ENCODE measurements at places on chromosomes 2 and 18.

DNA sequence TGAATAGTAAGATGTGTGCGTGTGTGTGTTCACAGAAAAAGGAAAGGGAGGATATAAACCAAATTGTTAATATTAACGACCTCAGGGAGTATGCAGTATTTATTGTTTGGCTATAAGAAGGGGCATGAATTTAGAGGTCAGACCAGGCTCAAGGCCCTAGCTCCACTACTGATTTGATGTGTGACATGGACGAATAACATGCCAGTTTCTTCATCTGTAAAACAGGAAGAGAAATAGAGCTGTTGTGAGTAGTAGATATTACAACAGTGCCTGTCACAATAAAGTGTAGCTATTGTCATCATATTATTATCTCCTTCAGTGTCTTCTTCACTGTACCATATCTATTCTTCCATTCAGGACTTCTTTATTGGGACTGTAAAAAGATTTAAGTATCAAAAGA lies 4.1 kb upstream of the MAT2A start:
- no peak for DNase-seq

- DNase-seq, result no peak
Observed at GRCh38 chr2:46506131-46506706, 26.9 kb downstream of the TMEM247 start.

DNA sequence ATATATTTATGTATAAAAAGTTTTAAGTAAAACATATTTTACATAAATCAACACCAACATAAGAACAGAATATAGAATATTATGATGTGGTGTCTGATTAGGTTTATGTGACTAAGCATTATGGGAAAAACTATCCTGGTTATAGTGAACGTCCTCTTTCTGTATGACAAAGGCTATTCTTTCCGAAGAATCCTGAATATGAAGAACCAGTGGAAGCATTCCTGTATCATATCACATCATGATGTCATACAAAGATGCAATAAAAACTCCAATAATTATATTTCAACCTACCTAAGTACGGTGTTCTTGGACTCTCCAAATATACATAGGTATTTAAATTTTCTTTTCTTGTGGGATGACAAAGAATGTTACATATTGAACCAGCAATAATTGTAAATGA lies 37.5 kb upstream of the HDAC4 start:
- DNase-seq, result no peak

DNA sequence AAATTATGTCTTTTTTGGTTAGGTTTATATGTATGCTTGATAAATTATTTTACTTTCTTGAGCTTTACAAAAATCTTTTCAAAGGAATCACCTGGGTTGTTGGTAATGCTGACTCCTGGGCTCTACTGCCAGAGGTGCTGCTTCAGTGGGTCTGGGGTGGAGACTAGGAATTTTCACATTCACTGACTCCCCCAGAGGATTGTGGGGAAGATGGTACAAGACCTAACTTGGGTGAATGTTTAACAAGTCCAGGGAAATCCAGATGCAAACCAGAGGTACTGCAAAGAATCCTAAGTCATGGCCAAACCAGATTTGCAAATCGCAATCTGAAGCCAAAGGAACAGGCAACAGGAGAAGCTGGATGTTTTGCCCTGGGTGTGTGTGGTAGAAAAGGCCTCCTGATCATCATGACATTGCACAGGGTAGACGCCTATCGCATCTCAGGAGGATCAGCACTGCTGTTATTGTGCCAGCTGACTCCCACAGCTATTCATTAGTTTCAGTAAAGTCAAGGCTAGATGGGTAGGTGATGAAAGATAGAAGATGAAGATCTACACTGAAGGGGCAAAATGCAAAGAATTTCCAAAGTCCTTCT lies 185.2 kb downstream of the BARD1 start:
- no peak for DNase-seq

Data from effector CD8-positive, alpha-beta T cell (primary cell).